Prostate gland (tissue), 2 donors: ENCODE measurements at places on chromosomes 5 and 9. TPM values are rescaled to one million over a fixed set of nuclear protein-coding genes. Genes with fewer than 3 reads are reported as not detected.

AHRR gene
- 1.9 TPM for total RNA-seq

CDH9 gene
- not detected for total RNA-seq

IRX4 gene
- 30.0 TPM for total RNA-seq

DNA sequence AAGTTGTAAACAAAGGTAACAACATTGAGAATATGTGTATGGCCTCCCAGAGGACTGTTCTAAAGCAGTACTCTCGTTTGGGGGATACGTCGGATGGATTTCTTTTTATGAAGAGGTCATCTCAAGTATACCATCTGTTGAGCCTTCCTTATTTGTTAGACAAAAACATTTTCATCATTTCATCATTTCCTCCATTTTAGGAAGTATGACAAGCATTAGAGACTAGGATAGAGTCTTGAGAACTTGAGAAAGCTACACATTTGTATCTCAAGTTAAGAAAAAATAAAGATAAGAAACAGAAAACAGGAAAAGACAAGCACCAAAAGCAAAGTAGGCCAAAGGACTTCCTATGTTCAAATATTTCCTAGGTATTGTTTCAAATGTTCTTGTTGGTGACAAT, 307.0 kb downstream of the EFNA5 start:
- DNase-seq, result no peak

- no peak for DNase-seq
These were observed 76.9 kb downstream of the RGS3 start for GRCh38 chr9:113540466-113540865.

DNA sequence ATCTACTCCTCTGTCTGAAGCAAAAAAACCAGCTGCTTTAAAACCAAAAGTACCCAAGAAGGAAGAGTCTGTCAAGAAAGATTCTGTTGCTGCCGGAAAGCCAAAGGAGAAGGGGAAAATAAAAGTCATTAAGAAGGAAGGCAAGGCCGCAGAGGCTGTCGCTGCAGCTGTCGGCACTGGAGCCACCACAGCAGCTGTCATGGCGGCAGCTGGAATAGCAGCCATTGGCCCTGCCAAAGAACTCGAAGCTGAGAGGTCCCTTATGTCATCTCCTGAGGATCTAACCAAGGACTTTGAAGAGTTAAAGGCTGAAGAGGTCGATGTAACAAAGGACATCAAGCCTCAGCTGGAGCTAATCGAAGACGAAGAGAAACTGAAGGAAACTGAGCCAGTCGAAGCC, 88.3 kb downstream of the MAP1B start:
- DNase-seq, result no peak

GRCh38 chr9:79164406-79164805, 407.4 kb upstream of the TLE4 start:
- peak; percentile 75 for DNase-seq

GRCh38 chr9:112615584-112616266, 102.2 kb downstream of the INIP start:
- no peak for DNase-seq

GRCh38 chr5:171743436-171744076, 42.1 kb upstream of the SMIM23 start:
- DNase-seq, result no peak

DNA sequence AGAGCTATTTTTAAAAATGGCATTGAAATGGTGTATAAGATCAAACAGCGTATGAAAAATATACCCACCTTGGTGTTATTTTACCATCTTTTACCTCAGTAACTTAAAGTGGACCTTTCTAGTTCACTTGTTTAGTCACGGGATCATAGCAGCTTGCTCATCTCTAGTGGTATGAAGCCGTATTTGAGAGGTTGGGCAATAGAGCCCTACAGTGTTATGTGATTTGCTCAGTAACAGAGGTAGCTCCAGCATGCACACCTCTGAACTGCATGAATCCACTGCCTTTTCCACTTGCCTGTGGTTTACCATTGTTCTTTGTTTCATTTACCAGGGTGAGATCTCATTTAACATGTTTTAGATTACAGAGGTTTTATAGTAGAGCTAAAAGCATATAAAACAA, 134.4 kb downstream of the ATG10 start:
- no peak for DNase-seq

GRCh38 chr9:93645921-93646639, 69.7 kb downstream of the PHF2 start:
- DNase-seq, result no peak

- DNase-seq, result no peak
These were observed at the start of gene PCDHA12 for GRCh38 chr5:140875085-140876065. Gene PCDHA12, plus strand, starts transcription at chr5:140875308. Its CDS starts 165 bp downstream, at chr5:140875473.

GRCh38 chr5:179154346-179154990, 94.3 kb downstream of the ZNF354C start:
- DNase-seq, result no peak

GRCh38 chr9:129624168-129624759, 1.7 kb upstream of the NTMT1 start:
- no peak for DNase-seq

DNA sequence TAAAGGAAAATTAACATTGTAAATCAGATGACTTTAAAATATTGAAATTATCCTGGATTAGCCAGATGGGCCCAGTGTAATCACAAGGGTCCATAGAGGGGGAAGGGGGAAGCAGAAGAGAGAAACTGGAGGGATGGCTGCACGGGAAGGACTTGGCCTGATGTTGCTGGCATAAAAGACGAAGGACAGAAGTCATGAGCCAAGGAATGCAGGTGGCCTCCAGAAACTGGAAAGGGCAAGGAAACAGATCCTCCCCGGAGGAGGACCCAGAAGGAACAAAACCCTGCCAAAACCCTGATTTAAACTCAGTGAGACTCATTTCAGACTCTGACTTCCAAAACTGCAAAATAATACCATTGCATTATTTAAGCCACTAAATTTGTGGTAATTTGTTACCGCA, 100.2 kb downstream of the ADAMTS2 start:
- no peak for DNase-seq

DNA sequence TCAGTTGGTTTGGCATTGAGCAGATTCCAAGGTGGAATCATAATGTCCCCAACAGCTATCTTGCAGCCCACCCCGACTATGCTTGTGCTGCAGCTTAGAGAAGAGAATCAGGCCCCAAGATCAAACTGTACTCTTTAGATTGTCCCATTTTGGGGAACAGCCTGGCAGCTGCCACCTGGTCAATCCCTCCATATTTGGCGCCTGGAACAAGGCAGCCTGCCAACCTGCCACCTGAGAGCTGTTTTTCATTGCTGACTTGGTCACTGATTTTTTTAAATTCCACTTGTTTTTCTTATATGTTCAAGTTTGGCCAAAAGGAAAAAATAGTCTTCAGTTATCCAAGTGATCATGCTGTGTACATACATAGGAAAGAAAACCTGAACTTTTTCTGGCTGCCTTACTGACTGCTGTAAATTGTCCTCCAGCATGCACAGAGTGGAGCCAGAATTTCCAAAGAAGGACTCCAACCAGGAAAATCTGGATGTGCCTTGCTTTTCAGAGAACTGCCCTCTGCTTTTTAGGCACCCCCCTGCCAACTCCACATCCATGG, 504.2 kb downstream of the ENC1 start:
- no peak for DNase-seq
